ENCODE measurements at places on chromosomes 7 and 10. TPM values are rescaled to one million over a fixed set of nuclear protein-coding genes. Genes with fewer than 3 reads are reported as not detected.

EIF5AL1 gene
- total RNA-seq = 2.3 TPM

GFRA1 gene
- total RNA-seq = 12.3 TPM

PIP gene
- not detected for total RNA-seq

CAMK1D gene
- 7.6 TPM for total RNA-seq

RBM20 gene
- total RNA-seq = 1.1 TPM

AMPH gene
- not detected for total RNA-seq

SPDYE11 gene
- total RNA-seq = not detected
